ENCODE measurements at places on chromosomes 1 and 21.

DNA sequence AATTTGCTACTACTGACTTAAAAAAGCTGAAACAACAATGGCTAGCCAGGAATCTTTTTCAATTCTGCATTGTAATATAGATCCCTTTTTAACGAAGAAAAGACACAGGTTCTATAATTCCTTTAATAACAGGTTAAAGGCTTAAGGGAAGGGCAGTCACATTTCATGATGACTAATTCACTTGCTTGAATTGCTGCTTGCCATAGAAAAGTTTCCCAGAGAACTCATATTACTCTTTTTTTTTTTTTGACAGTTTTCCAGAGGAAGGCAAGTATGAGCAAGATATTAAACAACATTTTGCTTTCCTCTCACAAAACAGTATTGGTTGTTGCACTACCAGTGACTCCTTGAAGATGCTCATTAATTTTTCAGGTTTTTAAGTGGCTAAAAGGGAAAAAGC lies 60.9 kb downstream of the IL23R start:
- no peak for DNase-seq

DNA sequence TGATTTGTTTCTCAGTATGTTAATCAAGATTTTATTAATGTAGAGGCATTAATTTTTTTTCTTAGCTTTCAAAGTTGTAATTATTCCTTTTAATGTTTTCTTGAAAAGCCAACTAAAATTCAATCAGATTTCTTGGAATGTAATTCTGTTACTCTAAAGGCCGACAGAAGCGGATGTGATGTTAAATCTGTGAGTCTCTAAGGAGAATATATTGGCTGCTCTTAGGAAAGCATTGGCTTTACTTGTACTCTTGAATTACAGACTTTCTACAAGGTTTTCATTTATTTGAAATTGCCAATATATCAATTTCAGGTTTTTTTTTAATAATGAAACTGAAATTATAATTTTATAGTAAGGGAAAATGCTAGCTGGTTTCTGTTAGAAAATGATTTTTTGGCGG lies 29.2 kb downstream of the RRP15 start:
- no peak for DNase-seq

DNA sequence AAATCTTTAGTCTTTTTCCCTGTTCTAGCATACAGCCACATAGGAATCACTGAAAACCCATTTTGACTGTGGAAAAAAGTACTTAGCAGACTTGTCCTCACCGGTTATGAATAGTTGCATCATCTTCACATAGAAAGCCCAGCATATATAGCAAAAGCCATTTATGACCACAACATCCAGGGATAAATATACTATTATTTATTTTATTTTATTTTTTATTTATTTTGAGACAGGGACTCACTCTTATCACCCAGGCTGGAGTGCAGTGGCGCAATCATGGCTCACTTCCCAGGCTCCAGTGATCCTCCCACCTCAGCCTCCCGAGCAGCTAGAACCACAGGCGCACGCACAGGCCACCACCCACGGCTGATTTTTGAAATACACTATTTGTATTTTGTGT lies 175.3 kb downstream of the GALNT2 start:
- no peak for DNase-seq

GRCh38 chr1:29746076-29746665 lies 509.8 kb downstream of the PTPRU start:
- DNase-seq: no peak

DNA sequence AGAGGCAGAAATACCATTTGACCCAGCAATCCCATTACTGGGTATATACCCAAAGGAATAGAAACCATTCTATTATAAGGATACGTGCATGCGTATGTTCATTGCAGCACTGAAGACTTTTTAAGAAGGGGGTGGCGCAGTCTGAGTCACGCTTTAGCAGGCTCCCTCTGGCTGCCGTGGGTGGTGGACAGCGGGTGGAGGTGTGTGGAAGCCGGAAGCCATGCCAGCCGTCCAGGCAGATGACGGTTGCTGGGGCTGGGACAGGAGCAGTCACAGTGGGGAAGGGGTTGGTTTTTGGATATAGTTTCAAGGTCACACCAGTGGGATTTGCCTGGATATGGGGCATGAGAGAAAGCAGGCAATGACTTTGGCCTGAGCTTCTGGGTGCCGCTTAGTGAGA lies 270.5 kb downstream of the GRIK3 start:
- no peak for DNase-seq

GRCh38 chr1:155086128-155086741 lies 7.6 kb downstream of the EFNA3 start:
- peak; percentile 29 for DNase-seq

DNA sequence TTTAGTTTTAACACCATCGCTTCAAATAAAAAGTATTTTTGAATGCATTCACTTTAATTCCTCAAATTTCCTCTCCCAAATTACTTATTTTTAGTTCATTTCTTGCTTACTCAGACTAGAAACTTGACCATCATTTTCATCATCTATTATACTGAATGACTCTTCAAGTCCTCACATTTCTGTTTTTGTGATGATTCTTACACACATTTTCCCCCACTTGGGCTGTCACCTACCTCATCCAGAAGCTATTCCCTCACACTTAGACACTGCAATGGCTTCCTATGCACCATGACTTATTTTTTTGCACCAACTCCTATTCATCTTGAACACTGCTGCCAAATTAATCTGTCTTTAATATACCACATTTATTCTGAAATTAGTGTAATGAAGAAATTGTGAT lies 239.6 kb upstream of the DUSP10 start:
- DNase-seq: no peak

DNA sequence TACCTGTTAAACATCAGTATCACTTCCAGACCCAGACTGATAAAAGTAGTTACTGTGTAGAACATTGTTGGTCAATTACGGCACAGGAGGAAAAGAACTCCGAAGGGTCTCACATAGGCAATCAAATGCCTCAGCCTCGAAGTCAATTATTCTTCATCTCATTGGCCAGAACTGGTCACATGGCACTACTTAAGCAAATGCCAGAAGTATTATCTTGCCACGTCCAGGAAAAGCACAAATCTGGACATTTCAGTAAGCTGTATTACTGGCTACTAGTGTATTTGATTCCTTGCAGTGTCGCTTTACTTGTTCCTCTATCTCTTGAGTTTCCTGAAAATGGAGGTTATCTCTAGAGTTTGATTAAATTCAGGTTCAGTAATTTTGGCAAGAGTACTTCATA lies 24.4 kb downstream of the DIO1 start:
- DNase-seq: no peak

- no peak for DNase-seq
These were observed 39.7 kb downstream of the ANKRD13C start for GRCh38 chr1:70314706-70315304.

- no peak for DNase-seq
These were observed 20.9 kb upstream of the LYPLAL1 start for GRCh38 chr1:219152751-219153150.

- DNase-seq: no peak
These were observed 594 bp downstream of the GLMN start for GRCh38 chr1:92298213-92298572.

DNA sequence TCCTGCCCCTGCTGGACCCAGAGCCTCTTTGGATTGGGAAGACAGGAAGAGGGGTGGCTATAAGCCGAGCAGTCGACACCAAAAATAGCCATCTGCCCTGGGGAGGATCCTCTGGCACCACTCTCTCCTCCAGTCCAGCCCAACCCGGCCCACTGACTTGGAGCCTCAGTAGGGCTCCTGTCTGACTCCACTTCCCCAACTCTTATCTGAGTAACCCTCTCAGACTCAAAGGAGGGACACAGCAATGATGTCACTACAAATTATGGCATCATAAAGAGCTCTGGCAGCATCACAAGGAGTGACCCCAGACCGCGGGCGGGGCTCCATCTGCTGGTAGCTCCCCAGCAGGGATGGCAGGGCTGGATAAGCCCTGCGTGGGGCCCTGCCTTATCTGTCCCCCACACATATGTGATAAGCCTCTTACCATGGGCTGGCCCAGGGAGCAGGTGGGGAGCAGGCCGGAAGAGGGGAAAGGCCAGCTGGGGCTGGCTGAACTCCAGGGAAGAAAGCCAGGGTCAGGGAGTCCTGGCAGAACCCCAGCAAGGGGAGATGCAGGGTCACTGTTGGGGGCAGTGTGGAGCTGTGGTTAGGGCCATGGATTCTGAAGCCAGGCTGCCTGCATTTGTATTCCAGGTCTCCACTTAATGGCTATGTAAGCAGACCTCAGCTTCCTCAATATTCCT lies 4.6 kb upstream of the SLC6A9 start:
- no peak for DNase-seq

GRCh38 chr1:215376544-215377264 lies 190.4 kb upstream of the KCTD3 start:
- DNase-seq: no peak

DNA sequence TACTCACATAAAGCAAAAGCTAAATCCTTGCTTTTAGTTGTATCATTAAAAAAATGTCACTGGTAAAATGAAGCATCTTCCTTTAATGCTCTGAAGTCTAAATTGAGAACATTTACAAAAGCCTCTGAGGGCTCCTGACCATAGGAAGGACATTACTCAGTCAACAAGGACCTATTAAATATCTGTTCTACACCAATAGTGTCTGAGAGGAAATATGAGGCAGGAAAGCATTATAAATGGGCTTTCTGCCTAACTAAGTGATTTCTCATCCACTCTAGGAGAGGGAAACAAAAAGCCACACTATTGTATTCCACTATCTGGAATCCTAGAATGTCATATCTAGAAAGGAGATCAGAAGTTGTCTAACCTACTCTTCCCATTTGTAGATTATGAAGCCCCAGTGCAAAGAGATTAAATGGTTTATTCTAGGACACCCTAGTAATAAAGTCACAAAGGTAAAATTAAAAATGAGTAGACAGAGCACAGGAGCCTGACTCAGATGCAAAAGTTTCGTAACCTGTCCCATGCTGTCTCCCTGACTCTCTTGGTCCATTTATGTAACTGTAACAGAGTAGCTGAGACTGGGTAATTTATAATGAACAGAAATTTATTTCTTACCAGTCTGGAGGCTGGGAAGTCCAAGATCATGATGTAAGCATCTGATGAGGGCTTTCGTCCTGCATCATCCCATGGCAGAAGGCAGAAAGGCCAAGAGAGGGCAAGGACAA lies 17.6 kb downstream of the RGS1 start:
- no peak for DNase-seq

Data from AML-193 (cell line).